ENCODE measurements at places on chromosomes 1 and 21.

DNA sequence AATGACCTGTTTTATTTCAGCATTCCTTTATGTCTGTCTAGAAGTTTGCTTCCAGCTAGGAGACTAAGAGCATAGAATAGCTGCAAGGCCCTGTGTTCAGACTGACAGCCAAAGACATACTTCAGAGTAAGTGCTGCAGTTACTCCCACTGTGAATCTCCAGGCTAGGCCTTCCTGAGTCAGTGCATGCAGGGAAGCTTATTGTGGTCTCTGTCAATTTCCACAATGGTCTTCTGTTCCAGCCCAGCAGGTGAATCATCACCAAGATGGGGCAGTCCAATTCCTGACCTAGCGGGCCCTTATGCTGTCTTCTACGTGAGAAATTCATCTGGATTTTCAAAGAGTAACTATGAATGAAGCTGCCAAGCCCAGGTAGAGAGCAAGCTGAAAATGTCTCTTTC is 146.3 kb upstream of the C8B start:
- DNase-seq = no peak

DNA sequence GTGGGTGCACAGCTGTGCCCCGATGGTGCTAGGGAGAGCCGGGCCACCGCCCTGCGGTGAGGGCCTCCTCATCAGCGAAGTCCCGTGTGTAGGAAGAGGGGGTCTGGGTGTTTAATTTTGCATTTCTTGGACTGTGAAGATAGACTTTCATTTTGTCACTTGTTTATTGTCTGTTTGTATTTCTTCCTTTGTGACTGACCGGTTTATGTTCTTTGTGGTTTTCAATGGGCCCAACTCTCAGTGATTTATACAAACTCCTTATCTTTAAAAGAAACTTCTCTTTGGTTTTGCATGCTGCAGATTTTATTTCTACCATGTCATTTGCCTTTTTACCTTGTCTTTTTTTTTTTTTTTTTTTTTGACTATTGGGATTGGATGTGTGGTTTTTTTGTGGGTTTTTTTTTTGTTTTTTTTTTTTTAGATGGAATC is 65.1 kb downstream of the COL18A1 start:
- DNase-seq = no peak

- DNase-seq = no peak
These were observed 6.2 kb upstream of the ZRANB2 start for GRCh38 chr1:71087060-71087459.

DNA sequence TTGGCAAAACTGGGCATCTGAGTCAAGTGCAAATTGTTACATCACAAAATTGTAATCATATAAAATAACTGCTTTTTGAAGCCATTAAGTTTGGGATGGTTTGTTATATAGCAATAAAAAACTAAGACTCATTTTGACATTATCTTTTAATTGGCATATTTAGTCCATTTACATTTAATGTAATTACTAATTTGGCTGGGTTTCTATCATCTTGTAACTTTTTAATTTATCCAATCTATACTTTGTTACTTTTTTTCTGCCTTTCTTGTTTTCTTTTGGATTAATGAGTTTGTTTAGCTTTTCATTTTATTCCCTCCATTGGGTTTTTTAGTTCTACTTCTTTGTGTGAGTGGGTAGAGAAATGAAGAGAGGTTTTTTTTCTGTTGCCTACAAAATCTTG is 76.3 kb downstream of the DRAM2 start:
- DNase-seq = no peak

- DNase-seq = peak; percentile 5
These were observed 8.9 kb downstream of the RALGPS2 start for GRCh38 chr1:178733972-178734371.

DNA sequence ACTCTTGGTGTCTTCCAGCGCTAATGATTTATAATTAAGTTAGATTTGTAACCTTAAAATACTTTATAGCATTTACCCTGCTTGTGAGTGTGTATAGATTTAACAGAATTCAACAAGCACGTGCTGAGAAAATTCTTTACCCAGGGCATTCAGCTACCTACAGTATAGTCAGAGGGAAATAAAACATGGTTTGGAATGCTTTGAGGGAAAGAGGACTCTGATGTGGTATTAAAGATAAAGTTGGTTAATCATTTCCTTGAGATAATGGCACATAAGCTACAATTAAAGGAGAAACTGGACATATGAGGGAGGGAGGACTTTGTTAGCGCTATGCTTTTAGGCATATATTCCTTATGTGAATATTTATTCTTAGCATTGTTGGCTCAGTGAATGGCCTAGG is 26.4 kb upstream of the IL12RB2 start:
- no peak for DNase-seq

GRCh38 chr1:30892671-30893073 is 15.9 kb downstream of the SDC3 start:
- no peak for DNase-seq

DNA sequence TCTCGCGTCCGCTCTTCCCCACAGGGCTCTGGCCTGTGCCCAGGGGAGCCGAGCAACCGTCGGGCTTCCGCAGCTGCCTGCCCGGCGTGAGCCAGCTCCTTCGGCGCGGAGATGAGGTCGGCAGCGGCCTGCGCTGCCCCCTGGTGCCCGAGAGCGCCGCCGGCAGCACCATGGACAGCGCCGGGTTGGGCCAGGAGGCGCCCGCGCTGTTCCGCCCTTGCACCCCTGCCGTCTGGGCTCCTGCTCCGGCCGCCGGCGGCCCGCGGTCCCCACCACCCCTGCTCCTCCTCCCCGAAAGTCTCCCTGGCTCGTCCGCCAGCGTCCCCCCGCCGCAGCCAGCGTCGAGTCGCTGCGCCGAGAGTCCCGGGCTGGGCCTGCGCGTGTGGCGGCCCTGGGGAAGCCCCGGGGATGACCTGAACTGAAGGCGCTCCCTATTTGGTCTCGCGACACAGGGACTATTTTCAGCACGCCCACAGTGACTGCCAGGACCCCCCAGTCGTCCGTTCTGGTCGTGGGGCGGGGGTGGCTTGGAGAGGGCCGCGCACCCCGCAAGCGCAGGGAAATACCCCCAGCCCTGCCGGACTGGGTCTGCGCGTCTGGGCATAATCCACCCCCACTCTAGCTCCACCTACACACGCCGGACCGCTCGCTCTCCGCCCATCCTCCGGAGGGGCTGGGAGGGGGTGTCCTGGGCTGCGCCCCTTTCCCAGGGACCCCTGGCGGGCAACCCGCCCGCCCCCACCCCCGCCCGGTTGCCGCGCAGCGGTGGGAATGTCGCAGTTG is 1.3 kb downstream of the HES3 start:
- peak; percentile 89 for DNase-seq

DNA sequence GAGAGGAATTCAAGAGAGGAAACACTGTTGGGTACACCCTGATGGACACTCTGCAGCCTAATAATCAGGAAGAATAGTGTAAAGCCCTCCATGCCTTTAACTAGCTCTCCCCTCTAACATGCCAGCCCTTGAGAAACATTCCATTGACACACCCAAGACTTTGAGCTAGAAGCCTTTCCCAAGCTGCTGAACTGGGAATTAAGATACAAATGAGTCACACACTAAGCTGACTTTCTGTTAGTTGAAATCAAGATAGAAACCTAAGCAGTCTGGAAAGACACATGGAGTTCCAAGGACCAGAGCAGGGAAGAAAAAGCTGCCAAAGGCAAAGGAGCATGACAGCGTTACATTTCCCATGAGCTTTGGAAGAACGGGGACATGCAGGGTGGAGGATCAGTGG is 380.8 kb downstream of the NPHP4 start:
- DNase-seq = no peak

DNA sequence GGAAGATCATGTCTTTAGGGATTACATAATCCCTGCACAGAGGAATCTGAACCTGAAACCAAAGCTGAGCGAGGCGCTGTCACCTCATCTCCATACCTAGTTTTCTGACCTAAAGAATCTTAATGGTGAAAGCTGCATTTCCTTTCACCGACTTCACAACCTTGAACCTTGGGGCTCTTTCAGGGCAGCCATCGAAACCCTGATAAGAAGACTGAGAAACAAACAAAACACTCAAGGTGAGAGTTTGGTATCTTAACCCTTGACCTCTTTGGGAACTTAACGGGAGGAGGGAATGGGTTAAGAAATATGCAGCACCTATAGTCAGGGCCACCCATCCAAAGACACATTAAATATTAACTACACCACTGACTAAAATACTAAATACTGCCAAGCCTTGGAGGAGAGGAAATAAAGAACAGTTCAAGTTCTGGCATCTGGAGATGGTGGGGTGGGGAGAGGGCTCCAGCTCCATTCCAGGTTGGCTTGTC is 2.0 kb downstream of the C1orf116 start:
- DNase-seq = no peak

DNA sequence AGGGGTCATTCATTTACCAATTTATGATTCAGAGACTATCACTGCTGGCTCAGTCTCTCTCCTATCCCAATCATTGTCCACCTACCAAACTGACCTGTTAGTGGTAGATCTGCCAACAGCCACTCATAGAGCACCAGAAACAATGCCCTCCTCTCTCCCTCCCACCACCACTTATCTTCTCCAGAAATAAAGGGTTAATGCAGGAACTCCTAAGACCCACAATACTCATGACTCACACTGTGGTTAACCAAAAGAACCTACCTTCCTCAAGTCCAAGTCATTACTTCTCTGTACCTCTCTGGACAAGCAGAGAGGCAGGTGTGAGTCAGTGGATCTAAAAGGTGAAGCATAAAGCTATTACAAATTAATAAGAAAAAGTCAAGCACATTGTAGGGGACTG is 40.9 kb upstream of the CAMK1G start:
- peak; percentile 26 for DNase-seq

DNA sequence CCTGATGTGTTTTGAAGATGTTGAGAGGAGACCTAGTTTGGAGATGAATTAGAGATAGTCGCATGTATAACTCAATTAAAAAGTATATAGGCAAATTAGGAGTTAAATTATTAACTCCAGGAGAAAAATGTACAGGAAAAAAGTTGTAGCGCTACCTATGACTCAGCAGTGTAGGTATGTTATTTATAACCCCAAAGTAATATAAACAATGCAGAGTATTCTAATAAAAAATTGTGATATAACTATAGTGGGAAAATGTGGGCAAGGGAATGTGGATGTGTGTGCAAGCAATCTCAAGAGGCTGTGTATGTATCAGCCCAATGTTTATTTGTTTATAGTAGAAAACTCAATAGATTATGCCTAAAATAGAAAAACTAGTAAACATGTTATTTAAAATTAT is 144.5 kb downstream of the BRINP2 start:
- DNase-seq = no peak

DNA sequence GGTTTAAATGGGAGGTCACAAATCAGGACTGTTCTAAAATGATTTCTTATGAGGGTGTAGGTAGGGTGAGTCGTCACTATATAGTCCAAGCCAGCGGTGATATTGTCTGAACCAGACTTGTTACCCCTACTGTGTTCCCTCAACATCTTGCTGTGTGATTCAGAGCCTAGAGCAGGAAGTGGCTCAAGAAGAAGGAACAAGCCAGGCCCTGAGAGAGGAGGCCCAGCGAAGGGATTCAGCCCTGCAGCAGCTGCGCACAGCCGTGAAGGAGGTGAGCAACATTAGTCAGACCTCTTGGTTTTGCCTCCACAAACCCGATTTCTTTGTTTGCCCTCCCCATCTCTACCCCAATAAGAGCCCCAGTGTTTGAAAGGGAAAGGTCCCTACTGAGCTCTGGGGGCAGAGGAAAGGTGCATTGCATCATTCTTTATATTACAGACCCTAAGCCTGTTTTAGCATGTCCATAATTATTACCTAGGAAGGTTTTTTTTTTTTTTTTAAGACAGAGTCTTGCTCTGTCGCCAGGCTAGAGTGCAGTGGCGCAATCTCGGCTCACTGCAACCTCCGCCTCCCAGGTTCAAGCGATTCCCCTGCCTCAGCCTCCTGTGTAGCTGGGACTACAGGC is 5.0 kb upstream of the SH3BGRL3 start:
- peak; percentile 94 for DNase-seq

GRCh38 chr1:116258668-116259419 is 114.2 kb upstream of the ATP1A1 start:
- DNase-seq = peak; percentile 3

DNA sequence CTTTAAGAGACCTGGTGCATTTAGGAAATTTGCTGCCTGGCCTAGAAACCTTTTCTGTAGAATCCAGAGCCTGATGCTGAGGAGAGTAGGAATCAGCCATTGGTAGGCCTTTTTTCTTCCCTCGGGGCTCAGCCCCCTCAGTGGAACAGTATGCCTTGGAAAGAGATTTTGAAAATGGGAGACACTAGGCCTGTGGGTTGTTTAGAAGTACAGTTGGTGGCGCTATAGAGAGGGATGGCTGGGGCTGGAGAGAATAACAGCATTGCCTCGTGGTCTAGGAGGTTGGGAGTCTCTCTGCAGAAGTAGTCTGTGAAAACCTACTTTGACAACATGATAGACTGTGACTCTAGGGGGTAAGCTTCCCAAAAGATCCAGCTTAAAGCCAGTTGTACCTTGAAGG is 8.2 kb downstream of the KIF2C start:
- DNase-seq = peak; percentile 35

GRCh38 chr1:243407284-243408018 is 151.6 kb downstream of the SDCCAG8 start:
- DNase-seq = peak; percentile 3

- DNase-seq = no peak
These were observed 82.6 kb upstream of the PTGFR start for GRCh38 chr1:78408192-78408591.

- DNase-seq = no peak
These were observed 6.5 kb upstream of the GRIK3 start for GRCh38 chr1:37040773-37041172.

GRCh38 chr1:31955917-31956736 is 18.0 kb upstream of the PTP4A2 start:
- DNase-seq = peak; percentile 94

GRCh38 chr1:68448365-68448764 is 1.4 kb downstream of the RPE65 start:
- DNase-seq = no peak

DNA sequence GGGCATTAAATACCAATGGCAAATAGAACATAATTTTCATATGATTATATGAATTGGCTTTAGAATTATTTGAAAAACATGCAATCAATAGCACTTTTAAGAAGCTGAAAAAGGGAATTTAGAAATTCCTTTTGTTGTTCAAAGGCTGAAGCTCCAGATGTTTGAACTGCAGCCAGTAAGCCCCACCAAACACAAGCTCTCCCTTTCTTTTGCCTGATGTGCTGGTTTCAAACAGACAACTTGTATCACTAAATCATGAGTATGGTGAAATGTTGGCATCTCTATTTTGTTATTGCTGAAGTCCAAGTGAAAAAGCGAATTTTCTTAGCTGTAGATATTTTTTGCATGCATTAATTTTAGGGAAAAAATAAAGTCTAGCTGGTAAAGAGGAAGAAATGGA is 27.5 kb upstream of the NCAM2 start:
- no peak for DNase-seq

DNA sequence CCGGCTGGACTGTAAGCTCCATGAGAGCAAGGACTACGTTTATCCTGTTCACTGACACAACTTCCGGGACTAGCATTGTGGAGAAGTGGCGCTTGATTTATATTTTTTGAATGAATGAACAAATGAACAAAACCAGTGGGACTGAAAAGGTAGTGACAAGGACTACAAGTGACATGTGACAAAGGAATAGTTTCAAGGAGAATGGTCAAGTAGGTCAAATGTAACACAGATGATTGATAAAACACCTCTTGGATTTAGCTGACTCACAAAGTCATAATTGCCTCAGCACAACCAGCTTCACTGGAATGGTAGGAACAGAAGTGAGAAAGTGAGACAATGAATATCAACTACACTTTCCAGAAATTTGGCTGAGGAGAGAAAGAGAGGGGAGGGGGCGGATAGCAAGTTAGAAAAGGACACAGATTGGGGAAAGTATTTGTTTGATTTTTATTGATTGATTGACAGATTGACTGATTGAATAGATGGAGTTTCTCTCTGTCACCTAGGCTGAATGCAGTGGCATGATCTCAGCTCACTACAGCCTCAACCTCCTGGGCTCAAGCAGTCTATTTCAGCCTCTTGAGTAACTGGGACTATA is 14.2 kb downstream of the MTF1 start:
- peak; percentile 20 for DNase-seq

GRCh38 chr21:15653710-15654109 is 76.1 kb upstream of the USP25 start:
- no peak for DNase-seq
